ENCODE measurements at places on chromosomes 2 and 18.

- DNase-seq: no peak
Measured at GRCh38 chr18:23336101-23336500, 117.0 kb upstream of the RIOK3 start.

DNA sequence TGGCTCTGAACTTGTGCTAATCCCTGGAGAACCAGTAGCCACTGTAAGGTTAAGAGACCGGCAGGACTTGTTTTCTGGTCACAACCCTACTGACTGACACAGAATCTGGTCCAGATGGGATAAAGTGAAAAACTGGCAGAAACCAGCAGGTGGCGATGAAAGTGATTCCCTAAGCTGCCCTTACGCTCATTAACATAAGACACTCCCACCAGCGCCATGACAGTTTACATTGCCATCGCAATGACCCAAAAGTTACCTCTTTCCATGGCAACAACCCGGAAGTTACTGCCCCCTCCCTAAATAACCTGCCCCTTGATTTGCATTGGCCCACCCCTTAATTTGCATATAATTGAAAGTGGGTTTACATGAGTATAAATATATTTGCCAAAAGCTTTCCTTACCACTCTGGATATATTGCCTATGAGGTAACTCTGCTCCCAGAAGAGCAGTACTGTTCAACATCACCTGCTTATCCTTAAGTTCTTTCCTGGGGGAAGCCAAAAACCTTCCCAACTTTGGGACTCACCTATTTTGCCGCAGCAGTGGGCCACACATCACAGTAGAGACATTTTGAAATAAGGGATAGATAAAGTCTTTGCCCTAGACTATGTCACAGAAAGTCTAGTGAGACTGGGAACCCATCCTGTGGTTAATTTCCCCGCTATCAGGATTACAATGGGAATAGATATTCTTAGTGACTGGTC, 35.8 kb upstream of the AFF3 start:
- DNase-seq: no peak

GRCh38 chr2:14932285-14932684, 299.8 kb downstream of the LRATD1 start:
- DNase-seq: no peak

DNA sequence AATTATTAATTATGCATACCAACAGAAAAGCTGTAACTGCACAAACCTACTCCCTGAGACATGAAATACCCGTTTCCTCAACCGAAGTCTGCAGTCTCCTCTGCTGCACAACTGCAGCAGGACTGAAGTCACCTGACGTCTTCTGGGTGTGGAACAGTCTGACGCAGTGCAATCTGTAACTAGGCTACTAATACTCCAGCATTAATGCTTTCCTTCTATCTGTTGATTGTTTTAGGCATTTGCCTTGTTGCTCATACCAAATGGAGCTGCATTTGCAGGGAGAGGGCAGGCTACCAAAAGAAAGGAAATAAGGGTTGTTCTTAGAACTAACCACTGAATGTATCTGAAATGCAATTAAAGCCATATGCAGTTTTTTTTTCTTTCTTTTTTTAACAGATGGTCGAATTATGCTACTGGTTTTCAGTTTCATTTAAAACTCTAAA, 40.1 kb downstream of the RTN4 start:
- DNase-seq: no peak

DNA sequence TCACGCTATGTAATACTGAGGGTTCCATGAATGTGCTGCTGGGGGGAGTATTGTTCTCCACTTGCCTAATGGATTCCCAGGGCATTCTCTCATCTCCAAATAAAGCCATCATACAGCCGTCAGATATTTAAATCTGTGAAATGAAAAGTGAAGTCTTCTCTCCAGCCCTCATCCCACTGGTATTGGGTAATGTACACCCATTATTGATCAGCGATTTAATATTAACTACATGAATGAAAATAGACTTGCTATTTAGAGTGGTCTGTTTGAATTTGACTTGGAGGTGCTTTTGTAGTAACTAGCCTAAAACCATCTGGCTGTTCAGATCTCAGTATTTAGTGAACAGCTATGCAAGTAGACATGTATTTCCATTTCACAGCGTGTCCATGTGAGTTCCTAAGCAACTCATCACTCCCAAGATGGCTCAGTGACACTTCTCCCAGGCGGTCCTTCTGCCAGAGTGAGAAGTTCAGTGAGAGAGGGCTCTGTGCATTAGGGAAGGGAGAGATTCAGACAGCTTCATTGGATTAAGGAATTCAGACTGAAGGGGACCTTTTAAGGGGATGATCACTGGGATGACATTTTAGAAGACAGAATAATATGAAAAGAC, 140.7 kb downstream of the WDSUB1 start:
- no peak for DNase-seq

- no peak for DNase-seq
Measured at GRCh38 chr2:160336635-160337034, 136.6 kb upstream of the ITGB6 start.

DNA sequence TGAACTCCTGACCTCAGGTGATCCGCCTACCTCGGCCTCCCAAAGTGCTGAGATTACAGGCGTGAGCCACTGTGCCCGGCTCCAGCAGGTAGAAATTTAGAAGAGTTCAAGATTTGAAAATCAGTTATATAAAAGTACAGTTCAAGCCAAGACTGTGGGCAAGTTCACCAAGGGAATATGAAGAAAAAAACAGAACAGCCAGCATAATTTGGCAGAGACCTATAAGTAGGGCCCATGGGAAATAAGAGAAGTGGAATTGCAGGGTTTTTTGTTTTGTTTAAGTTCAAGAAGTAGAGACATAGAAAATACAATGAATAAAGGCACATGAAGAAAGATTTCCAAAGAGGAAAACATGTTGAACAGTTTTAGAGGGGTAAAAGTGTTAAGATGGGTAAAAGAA, 57.9 kb downstream of the BAZ2B start:
- DNase-seq: no peak

DNA sequence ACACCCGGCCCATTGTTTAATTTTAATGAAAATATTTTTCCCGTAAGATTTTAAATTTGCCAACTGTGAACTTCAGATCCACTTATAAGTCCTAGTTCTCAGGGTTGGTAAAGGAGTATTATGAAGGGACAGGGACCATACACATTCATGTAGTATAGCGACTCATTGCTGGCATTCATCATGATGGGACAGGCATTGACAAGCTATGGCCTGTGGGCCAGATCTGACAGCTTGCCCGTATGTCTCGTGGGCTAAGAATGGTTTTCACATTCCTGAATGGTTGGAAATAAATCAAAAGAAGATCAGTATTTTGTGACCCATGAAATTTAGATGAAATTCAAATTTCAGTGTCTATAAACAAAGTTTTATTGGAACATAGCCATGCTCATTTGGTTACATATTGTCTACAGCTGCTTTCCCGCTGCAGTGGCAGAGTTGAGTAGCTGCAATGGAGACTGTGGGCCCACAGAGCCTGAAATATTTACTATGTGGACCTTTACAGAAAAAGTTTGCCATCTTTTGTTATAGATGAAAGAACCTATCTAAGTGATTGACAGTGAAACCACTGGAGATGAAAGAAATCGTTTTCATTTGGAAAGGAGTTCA, 4.1 kb downstream of the RAPGEF4 start:
- DNase-seq: no peak

DNA sequence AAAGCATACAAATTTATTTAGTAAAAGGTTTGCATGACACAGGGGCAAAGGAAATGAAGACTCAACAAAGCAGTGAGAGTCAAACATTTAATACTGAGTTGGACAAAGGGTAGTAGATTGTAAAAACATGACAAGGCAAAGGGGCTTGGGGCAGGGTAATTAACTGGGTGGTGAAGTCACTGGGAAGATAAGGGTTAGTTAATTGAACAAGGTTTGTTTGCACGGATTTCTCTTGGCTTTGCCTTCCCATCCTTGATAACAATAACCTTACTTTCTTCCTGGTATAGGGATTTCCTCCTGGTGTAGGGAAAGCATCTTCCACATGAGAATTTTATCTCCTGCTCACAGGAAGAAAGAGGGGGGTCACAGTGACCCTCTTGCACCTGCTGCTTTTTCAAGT, 26.8 kb upstream of the RTTN start:
- no peak for DNase-seq

DNA sequence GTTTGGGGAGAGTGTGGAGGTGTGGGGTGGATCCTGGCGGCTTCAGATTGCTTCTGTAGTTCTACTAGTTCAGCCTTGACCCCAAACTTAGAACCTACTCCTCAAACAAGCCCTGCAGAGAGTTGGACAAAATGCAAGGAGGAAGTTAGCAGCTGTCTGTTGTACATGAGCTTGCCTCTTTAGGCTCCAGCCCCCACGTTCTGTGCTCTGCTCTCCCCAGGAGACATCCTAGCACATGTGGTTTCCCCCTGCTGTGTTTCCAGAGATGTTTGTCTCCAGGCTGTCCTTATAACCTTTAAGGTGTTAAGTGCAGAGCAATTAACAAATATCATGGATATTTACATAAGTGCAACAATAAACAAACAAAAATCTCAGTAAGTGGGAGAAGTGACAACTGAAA, 111.1 kb downstream of the ACOXL start:
- DNase-seq: no peak

DNA sequence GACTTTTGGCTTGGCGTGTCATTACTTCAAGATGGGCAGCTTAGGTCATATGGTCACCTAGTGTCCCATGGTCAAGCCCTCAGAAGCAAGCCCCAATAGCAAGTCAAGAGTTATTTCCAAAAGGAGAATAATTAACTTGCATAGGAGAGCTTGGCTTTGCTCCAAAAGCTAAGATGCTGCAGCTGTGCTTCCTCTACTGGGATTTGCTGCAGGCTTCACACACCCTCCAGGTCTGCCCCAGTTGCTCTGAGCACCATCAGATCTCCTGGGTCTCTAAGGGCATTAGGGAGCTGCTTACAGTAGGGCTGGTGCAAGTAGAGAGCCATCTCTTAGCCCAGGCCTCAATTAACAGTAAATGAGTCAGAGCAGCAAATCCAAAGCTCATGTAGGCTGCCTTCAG, 46.6 kb downstream of the THUMPD2 start:
- DNase-seq: no peak

GRCh38 chr2:167595839-167596471, 651.4 kb downstream of the STK39 start:
- DNase-seq: no peak

DNA sequence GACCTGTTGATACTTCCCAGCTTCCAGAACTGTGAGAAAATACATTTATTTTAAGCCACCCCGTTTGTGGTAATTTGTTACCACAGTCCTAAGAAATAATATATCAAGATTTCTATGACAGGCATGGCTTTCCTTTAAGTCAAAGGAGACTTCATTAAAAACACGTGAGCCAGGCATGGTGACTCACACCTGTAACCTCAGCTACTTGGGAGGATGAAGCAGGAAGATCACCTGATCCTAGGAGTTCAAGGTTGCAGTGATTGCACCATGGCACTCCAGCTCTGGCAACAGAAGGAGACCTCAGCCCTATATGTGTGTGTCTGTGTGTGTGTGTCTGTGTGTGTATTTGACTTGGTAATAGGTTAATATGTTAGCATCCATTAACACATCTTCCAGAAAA, 69.8 kb upstream of the SCN7A start:
- no peak for DNase-seq

DNA sequence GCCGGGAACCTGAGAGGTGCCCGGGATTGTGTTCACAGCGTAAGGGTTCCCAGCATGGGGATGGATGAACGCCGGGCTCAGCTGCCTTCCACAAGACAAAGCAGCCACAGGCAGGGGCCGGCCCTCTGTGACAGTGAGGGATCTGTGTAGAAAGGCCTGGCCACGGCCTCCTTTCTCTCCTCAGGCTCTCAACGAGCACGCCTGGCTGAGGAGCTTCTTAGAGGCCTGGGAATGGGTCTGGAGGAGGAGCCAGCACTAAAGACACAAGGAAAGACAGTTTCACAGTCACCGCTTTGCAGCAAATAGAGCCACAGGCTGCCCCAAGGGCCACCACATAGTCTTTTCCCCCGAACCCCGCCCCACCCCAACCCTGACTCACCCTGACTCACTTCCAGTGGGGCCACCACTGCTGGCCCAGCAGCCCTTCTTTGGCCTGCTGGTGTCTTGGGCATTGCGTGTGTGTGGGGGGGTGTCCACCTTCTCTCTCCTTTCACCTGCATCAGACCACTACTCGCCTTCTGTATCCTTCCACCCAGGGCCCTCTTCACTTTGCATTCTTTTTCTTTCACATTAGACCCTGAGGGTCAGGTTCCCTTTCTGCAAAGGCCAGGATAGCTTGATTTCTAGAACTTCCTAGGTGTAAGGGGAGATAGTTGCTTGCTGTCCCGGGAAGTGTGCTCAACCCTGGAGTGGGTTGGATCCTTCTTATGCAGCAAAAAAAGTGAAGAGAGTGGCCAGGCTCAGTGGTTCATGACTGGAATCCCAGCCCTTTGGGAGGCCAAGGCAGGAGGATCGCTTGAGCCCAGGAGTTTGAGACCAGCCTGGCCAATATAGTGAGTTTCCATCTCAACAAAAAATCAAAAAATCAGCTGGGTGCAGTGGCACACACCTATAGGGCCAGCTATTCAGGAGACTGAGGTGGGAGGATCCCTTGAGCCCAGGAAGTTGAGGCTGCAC, 19.3 kb upstream of the HPCAL1 start:
- no peak for DNase-seq

GRCh38 chr18:9765501-9765900, 57.4 kb downstream of the RAB31 start:
- DNase-seq: no peak

DNA sequence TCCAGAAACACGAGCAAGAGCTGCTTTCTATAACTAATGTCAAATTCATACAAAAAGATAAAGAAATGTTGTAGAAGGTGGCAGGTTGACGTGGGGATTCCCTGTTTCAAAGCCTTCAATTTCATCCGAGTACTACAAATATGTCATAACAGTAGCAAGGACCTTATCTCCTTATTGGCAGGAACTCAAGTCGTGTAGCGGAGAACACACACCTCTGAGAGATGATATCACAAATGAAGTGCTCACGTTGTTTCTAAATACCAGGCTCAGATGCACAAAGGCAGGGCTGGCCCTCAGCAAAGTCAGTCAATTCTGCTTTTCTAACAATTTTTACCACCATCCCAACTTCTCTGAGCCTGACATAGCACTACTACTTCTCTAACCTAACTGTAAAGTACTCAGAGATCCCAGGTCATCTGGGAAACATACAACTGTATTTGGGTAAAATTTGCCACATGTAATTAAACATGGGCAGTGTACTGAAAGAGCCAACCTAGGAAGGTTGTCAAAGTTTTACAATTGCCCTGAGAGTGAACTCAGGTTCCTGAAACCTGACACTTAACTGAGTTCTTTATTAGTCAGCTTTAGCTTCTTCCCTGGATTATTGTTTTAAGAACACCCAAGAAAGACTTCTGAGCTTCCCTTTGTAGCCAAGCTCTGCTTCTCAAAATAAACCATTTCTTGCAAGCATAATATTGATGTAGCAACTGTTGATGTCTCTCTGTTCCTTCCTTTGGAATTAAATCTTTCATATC, 813.7 kb upstream of the ACVR2A start:
- DNase-seq: no peak

GRCh38 chr2:238145851-238146250, 7.4 kb downstream of the KLHL30 start:
- no peak for DNase-seq
